T-cell (primary cell): ENCODE measurements at places on chromosomes 1 and 21. TPM values are rescaled to one million over a fixed set of nuclear protein-coding genes. Genes with fewer than 3 reads are reported as not detected.

NUF2 gene
- 3.4 TPM for total RNA-seq

HSPG2 gene
- 4.4 TPM for total RNA-seq

DR1 gene
- total RNA-seq, result 58.8 TPM

PDE9A gene
- total RNA-seq, result 18.3 TPM

BRINP2 gene
- total RNA-seq, result not detected

IFNLR1 gene
- 6.2 TPM for total RNA-seq

GJA9 gene
- not detected for total RNA-seq

S100A9 gene
- 11.5 TPM for total RNA-seq

HRNR gene
- total RNA-seq, result not detected

MRAP gene
- total RNA-seq, result not detected

CSF1 gene
- total RNA-seq, result 7.8 TPM

CLCNKA gene
- not detected for total RNA-seq
